Thoracic aorta endothelial cell (primary cell): ENCODE measurements at places on chromosomes 4 and X. TPM values are rescaled to one million over a fixed set of nuclear protein-coding genes. Genes with fewer than 3 reads are reported as not detected.

The TAPT1 gene
- total RNA-seq: 18.6 and 21.0 TPM in 2 replicates

The KIAA1210 gene
- total RNA-seq: not detected in 2 replicates

The ANTXR2 gene
- total RNA-seq: 57.2 and 63.4 TPM in 2 replicates

The PSMD10 gene
- total RNA-seq: 137 and 157 TPM in 2 replicates

The DAPP1 gene
- total RNA-seq: not detected in 2 replicates

The VEGFD gene
- 0.53 and 0.65 TPM in 2 replicates for total RNA-seq
